Stimulated activated CD8-positive, alpha-beta memory T cell treated with anti-CD3 and anti-CD28 coated beads, Interleukin-12 subunit alpha, Interleukin-12 subunit beta, amount 100 ng/mL, for 4 hours (primary cell): ENCODE measurements at places on chromosomes 3 and 15.

DNA sequence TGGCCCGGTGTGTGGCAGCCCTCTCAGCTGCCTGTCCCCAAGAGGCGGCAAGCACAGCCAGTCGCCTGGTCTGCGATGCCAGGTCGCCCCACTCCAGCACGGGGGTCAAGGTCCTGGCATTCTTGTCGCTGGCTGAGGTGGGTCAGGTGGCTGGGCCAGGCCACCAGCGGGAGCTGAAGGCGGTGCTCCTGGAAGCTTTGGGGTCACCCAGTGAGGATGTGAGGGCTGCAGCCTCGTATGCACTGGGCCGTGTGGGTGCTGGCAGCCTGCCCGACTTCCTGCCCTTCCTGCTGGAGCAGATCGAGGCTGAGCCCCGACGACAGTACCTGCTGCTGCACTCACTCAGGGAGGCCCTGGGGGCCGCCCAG lies 20.8 kb downstream of the CAND2 start:
- DNase-seq: no peak

DNA sequence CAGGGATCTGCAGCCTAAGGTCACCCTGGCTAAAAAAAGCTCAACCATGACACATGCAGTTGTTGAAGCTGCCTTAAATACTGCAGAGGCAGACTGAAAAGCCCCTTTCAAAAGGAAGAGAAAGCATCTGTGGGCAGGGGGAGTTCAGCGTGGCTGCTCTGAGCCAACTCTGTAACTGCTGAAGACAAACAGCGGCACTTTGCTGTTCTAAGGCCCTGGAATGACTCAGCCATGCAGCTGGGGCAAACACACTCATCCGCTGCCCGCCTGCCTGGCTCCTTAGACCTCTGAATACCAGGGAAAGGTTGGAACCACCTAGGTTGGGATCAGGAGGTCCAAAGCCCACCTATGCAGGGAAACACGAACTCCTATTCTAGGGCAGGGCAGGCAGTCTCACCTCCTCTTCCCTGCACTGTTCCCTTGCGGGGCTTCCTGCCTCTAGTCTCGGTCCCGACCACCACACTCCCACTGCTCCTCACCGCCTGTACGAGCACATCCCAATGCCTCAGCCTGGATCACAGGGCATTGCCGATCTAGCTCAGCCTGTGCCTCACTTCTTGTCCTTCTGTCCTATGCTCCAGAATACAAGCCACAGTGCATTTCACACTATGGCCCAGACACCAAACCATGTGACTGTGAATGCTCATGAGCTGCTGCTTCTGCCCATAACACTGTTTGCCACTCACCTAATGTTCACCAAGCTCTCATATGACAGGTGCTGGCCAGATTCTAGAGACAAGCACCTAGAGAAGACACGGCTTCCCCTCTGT lies 6.6 kb upstream of the MUSTN1 start:
- no peak for DNase-seq

GRCh38 chr3:107271787-107272387 lies 105.4 kb upstream of the CCDC54 start:
- no peak for DNase-seq

GRCh38 chr3:166455744-166456143 lies 618.5 kb upstream of the BCHE start:
- DNase-seq: no peak

GRCh38 chr3:65788461-65788860 lies 250.3 kb downstream of the MAGI1 start:
- no peak for DNase-seq

DNA sequence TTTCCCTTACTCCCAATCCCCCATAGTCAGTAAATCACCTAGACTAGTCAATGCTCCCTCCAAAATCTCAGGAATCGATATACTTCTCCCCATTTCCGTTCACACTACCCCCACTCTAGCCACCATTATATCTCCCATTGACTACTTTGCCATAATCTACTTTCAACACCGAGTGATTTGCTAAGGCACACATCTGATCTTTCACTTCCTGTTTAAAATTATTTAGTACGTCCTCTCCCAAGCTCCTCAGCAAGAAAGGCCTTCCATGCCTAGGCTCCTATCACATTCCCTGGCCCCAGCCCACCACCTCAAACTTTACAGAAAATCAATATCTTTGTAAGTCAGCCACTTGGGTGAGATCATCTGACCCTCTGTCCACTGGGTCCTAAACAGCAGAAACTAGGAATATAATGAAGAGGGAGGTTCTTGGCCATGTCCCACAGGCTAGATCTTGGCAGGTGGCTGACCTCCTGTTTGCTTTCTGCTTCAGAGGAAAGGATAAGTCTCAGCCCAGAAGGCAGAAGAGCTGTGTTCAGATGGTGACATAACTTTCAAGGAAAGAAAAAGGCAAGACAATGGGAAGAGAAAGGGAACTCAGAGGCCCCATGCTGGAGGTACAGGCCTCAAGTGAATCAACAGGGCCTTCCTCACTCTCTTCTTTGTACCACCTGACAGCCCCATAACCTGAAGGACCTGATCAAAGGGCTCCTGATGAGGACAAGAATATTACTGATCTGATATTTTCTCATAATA lies 103.0 kb downstream of the RPL22L1 start:
- DNase-seq: no peak

DNA sequence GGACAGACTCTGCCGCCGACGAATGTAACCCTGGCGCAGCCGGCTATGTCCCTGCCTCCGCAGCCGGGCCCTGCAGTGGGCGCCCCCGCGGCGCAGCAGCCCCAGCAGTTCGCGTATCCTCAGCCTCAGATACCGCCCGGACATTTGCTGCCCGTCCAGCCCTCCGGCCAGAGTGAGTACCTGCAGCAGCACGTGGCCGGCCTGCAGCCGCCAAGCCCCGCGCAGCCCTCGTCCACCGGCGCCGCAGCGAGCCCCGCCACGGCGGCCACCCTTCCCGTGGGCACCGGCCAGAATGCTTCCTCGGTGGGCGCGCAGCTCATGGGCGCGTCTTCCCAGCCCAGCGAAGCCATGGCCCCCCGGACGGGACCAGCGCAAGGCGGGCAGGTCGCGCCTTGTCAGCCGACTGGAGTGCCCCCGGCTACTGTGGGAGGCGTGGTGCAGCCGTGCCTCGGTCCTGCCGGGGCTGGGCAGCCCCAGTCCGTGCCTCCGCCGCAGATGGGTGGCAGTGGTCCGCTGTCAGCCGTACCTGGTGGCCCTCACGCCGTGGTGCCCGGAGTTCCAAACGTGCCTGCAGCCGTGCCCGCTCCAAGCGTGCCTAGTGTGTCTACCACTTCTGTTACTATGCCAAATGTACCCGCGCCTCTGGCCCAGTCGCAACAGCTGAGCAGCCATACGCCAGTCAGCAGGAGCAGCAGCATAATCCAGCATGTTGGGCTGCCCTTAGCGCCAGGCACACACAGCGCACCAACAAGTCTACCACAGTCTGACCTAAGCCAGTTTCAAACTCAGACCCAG lies 2.4 kb downstream of the TSC22D2 start:
- DNase-seq: no peak

GRCh38 chr3:194281766-194282165 lies 69.4 kb downstream of the CPN2 start:
- no peak for DNase-seq

DNA sequence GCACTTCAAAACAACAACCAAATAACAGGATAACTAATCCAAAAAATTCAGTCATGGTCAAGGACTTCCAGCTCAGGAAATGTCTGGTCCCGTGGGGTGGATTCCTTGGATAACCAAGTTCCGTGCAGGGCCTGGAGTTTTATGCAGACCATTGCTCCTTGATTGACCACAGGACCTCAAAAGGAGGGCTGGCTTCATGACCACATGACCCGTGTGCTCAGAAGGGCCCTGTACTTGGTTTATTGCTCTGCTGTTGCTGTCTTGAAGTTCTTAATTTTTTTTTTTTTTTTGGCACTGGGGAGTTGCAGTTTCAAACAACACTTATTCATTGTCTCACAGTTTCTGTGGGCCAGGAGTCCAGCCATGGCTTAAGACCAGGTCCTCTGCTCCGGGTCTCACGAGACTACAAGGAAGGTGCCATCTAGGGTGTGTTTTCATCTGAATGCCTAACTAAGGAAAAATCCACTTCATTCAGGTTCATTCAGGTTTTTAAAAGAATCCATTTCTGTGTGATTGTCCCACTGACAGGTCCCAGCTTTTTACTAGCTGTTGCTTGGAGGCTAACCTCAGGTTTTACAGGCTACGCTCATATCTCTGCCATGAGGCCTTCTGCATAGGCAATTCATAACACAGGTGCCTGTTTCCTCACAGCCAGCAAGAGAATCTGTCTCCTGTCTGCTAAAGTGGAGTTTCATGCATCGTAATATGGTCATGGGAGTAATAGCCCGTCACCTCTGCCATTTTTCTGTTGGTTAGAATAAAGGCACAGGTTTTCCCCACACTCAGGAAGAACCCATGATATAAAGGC lies 65.3 kb downstream of the FLNB start:
- no peak for DNase-seq

DNA sequence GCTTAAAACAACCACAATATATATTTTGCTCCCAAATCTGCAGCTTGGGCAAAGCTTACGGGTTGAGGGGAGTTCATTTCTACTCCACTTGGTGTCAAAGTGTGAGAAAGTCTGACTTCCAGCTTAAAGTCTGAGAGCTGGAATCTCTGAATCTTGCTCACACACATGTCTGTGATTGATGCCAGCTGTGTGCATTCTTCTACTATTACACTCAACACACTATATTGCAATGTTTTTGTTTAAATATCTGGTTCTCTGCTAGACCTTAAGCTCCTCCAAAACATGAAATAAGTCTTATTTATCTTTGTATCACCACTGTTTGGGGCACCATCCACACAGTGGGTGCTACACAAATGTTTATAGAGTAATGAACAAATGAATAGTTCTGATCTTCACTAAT lies 36.7 kb upstream of the SECISBP2L start:
- DNase-seq: no peak

DNA sequence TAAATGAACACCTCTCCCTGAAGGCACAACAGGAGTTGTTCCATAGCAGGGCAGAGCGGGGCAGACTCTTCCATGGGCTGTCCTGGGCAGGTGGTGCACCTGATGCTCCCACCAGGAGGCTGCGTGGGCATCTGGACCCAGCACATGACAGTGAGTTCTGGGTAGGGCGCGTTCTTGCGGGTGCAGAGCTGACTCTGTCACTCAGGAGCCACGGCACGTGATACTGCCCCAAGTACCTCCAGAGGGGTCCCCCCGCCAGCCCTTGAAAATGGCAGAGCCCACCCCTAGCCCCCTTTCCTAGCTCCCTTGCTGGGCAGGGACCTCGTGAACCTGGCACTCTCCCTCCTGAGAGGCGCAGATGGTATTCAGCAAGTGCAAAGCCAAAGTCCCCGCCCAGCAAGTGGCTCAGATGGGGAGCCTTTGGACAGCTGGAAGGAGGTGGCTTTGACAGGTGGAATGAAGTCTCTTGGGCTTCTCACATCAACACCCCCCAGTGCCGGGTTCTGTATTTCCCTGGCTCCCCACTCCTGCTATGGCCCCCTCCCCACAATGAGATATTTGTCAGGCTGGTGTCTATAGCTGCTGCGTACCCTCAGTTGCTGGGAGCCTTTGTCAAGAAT lies 172.1 kb downstream of the TBC1D2B start:
- DNase-seq: no peak

DNA sequence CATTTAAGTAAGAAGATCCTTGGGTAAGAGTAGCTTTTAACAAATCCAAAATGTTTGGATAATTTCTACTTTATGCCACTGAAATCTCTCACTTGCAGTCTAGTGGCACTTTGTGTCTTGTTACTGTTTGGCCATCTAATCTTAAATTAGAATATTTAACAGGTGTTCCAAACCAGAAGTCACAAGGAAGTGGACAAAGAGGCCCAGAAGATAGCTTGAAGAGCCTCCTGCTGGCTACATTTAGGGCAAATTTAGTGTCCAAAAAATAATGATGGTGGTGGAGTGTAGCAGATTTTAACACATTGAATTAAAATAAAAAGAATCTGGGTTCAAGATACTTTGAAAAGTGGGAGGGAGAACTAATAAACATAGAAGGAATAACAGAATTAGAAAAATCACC lies 172.2 kb downstream of the GHSR start:
- no peak for DNase-seq

DNA sequence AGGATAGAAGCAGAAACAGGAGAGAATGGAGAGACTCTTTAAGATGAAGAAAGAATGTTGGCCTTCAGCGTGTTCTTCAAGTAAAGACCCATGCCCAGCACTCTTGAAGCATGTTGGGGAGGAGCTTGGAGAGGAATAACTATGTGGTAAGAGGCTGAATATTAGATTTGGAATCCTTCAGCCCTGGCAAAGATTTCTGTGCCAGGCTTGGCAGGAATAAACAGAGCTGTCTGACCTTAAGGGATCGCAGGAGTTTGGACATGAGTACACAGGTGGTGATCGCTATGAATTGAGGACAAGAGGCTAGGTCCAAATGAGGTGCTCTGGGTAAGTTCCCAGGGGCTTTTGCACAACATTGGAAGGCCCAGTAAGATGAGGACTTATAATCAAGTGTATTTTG lies 132.6 kb upstream of the TBL1XR1 start:
- DNase-seq: no peak

DNA sequence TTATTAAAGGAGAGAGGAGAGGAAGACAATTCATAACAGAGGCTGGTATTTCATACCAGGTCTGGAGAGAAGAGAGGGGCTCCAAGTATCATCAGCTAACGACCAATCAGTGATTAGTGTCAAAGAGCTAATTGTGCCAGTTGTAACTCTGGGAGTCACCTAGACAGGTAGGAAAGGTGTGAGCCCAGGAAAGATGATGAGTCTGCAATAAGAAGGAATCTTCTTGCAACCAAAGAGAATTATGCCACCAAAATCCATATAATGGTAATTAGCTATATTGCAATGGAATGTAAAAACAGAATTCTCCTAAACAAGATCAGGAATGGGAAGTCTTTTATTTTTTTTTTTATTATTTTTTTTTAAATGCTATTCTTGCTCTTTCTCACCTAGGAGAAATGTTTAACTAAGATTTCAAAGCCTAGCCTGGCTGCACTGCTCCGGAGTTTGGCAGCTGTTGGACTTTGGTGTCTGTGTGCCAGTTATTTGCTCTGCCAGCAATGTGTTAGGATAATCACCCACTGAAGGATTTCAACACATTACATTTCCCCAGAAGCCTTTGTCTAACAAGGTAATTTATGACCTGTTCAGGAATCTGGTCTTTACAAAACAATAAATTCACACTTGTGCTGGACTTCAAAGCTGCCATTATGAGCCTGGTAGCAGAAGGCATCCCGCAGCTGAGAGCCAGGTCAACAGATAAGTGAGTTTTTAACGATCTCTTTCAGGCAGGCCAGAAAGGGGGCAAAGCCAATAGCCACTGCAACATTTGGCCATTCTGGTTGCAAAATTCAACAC lies 89.4 kb downstream of the FOXB1 start:
- no peak for DNase-seq

DNA sequence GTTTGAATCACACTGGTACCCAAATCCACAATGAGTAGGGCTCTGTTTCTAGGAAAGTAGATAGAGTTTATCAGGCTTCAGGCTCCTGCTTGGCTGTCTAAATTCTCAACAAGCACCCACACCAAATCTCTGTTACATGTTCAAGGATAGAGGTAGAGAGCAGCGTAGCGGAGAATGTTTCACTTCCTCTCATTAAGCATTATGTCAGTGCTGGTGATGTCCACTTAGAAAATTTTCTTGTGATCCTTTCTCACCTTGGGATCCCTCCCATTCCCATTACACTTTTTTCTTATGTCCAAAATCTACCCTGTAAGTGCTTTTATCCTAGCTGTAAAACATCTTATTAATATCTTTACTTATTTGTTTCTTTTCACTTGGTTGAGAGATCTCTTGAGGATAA lies 34.7 kb upstream of the GCSAM start:
- no peak for DNase-seq

- DNase-seq: no peak
Observed at GRCh38 chr15:59642351-59642750, 15.0 kb downstream of the GTF2A2 start.

GRCh38 chr3:114830652-114831051 lies 316.4 kb downstream of the ZBTB20 start:
- DNase-seq: no peak
